SK-N-DZ (cell line): ENCODE measurements at places on chromosomes 16 and 17.

- DNase-seq, result no peak
Observed at GRCh38 chr16:65837464-65837863, 529.0 kb upstream of the CDH5 start.

DNA sequence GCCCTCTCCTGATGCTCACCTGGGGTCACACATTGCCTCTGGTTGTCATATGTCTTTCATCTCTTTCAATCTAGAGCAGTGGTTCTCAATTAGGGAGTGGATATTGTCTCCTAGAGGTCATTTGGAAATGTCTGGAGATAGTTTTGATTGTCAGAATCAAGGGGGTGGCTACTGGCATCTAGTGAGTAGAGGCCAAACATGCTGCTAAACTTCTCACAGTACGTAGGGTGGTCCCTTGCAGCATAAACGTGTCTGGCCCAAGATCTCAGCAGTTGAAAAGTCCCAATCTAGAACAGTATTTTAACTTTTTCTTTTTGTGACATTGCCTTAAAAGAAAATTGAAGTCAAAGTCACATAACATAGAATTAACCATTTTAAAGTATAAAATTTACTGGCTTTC, 30.5 kb upstream of the SLC5A10 start:
- no peak for DNase-seq

GRCh38 chr16:78434401-78434800, 334.9 kb downstream of the WWOX start:
- no peak for DNase-seq

GRCh38 chr16:10862438-10862837, 14.6 kb upstream of the CIITA start:
- no peak for DNase-seq

DNA sequence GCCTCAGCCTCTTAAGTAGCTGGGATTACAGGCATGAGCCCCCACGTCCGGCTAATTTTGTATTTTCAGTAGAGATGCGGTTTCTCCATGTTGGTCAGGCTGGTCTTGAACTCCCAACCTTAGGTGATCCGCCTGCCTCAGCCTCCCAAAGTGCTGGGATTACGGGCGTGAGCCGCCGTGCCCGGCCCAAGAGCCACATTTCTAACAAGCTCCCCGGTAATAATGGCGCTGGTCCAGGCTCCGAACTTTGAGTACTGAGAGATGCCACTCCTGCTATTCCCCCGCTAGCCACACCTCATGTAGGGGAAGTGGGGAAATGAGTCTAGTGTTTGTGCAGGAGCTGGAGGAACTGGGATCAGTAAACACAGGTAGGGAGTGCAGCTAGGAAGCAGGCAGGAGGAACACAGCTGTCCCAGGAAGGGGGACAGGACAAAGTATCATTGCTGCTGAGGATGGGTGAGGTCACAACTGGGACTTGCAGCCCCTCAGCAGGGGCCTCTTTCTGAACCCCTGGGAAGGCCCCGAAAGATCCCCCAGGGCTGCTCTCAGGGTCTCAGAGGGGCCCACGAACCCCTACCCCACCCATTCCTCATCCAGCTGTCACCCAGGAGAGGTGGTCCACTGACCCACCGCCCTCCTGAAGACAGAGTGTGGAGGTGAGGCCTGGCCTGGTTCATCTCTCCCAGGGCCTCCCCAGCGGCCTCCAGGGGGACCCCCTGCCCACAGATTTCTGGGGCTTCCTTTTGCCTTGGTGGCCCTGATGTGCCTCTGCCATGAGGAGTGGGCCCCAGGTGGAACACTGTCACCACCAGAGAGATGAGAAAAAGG, 3.7 kb upstream of the KREMEN2 start:
- peak; percentile 20 for DNase-seq

- no peak for DNase-seq
Observed at GRCh38 chr16:50444526-50444925, 75.7 kb upstream of the BRD7 start.

GRCh38 chr16:80924372-80924978, 82.2 kb downstream of the CMC2 start:
- DNase-seq, result peak; percentile 60

DNA sequence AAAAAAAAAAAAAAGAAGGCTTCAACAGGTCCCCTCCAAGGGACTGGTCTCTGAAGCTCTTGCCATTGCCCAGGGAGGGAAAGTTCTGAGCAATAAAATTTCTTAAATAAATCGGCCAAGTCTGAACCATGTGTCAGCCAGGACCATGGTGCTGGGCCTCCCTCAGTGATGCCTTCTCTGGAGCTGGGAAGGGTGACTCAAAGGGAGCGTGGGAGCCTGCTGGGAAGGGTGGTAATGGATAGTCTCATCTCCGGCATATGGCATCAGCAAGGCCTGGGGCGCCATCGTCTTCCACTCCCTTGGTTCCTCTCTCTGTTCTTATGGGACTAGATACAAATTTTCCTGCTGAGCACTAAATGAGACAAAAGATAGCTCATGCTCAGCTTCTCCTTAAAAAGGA, 2.3 kb downstream of the VKORC1 start:
- DNase-seq, result no peak
